ENCODE measurements at places on chromosomes 3 and 15.

DNA sequence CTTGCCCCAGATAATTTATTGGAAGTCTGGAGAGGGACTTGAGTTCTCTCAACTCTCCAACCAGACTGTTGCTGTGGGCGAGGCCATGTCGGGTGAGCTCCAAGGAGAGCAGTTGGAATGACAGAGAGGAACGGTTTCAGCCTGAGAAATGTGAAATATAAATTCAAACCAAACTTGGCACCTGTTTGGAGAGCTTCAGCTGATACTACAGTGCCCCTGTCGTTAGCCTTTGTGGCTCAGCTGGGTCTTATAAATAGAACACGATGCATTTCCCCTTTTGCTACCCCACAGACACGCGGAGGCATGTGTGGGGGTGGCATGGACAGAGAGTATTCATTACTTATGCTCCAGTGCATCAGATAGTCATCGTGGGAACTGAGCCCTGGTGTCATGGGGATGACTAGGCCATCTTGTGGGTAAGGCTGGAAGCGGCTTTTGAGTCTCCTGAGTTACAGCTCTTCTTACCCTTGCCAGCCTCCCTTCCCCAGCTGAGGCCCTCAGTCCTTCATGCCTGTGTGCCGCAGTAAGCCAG lies 15.6 kb downstream of the SMAD3 start:
- DNase-seq, result peak; percentile 97

- no peak for DNase-seq
Observed at GRCh38 chr3:144265542-144266100, 294.0 kb downstream of the DIPK2A start.

GRCh38 chr3:99751649-99752048 lies 66.0 kb upstream of the CMSS1 start:
- DNase-seq, result no peak

- DNase-seq, result no peak
Observed at GRCh38 chr3:146491303-146491702, 21.9 kb upstream of the PLSCR2 start.

- no peak for DNase-seq
Observed at GRCh38 chr3:177776661-177777101, 579.4 kb upstream of the TBL1XR1 start.

DNA sequence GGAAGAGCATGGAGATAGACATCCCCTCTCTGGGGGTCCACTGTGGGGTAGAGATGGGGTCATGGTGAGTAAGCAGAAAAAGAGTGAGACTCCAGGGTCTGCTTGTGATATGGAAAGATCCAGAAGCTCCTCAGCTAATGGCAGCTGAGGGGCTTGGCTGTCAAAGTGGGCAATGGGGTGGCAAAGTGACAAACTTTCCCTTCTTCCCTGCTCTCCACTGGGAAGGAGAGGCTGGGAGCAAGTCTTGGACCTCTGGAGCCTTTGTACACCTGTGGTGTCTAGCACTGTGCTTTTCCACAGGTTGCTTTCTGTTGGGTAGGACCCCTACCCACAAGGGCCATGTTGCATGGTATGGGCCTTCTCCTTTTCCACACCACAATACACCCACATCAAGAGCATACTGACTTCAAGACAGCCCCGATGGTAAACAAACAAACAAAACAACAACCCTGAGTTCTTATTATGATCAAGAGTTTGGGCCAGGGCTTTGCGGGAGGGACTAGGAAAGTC lies 3.5 kb downstream of the ITGA11 start:
- DNase-seq, result no peak

DNA sequence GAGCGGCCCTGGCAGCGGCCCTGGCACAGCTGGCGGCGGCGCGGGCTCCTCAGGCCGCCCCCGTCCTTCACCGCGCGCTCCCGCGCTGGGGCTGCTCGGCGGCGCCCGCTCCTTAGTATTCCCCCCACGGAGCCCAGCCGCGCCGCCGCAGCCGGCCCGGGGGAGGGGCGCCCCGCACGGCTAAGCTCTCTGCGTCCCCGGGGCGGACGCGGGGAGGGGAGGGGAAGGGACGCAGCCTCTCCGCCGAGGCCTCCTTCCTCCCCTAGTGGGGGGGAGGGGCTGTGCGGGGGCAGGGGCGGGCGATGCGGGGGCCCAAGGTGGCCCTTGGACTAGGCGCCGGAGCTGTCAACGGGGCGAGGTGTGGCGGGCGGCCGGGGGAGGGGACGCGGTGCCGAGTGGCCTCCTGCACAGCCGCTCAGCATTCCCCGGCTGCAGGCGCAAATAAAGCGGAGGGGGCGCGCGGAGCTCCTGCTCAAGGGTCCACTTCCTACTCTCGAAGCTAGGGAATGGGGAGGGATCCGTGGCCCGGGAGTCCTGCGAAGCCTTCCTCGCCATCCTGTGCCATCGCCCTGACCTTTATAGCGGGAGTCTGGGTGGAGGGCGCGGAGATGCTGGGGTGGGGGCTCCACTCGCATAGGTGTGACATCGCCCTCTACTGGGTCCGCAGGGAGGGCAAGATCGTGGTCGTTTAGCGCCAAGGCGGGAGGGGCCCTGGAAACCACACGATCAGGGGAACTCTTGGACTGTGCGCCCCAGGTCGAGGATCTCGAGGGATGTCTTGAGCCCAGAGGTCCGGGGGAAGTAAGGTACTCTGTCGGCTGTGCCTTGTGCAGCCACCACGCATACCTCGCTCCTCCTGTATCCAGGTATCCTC lies 22.2 kb downstream of the EPHB3 start:
- DNase-seq, result peak; percentile 36

GRCh38 chr3:38521391-38521987 lies 25.3 kb downstream of the EXOG start:
- peak; percentile 78 for DNase-seq

DNA sequence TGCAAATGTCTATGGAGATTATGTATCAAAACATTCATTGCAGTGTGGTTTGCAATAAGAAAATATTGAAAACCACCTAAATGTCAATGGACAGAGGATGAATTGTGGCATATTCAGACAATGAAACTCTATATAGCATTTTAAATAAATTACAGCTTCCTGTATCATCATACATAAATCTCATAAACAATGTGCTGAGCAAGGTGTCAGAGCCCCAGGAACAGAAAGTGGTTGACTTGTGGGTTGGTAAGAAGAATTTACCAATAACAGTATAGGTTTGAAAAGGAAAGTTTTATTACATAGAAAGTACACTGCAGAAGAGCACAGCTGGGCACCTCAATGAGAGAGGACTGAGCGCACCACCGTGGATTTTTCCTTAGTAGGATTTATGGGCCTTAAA lies 75.2 kb downstream of the ZMAT3 start:
- DNase-seq, result no peak

- no peak for DNase-seq
Observed at GRCh38 chr15:58552505-58553364, 120.9 kb downstream of the LIPC start.

GRCh38 chr15:88745696-88746095 lies 57.5 kb upstream of the ACAN start:
- no peak for DNase-seq

DNA sequence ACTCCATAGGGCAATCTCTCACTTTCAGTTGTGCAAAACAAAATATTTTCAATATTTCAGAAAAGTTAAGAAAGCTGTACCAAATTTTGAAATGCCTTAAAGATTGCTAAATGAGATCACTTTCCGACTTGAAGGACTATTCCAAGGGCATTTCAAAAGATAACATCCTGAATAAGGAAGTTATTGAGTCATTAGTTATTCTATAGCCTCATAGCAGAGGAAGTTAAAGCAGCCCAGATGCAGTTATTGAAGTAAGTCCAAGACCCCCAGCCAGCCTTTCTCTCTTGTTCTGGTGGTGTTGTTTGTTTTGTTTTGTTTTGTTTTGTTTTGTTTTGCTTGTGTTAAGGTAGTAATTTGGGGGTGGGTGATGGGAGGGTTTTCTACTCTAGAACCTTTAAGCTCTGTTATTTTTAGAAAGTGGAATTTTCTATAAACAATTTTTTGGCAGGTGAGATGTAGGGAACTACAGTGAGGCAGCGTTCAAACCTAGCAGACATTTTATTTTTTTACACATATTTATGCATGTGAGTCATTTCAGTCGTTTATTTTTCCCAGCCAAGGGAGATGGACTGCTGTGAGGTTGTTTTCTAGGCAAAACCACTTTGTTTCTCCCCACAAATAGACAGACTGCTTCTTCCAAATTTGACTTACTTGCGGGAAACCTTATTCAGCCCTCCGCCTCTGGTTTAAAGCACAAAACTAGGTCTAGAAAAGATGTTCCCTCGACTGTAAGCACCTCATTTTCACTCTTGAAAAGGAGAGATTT lies 216.3 kb upstream of the ARPP21 start:
- DNase-seq, result no peak

All from suppressor macrophage treated with lipopolysaccharide for 1 hour (primary cell).